RPMI8226 (cell line): ENCODE measurements at places on chromosomes 2 and 18.

GRCh38 chr2:68561372-68561771, 82.0 kb upstream of the PROKR1 start:
- DNase-seq, result no peak

GRCh38 chr2:5365871-5366461, 326.2 kb upstream of the SOX11 start:
- peak; percentile 77 for DNase-seq

DNA sequence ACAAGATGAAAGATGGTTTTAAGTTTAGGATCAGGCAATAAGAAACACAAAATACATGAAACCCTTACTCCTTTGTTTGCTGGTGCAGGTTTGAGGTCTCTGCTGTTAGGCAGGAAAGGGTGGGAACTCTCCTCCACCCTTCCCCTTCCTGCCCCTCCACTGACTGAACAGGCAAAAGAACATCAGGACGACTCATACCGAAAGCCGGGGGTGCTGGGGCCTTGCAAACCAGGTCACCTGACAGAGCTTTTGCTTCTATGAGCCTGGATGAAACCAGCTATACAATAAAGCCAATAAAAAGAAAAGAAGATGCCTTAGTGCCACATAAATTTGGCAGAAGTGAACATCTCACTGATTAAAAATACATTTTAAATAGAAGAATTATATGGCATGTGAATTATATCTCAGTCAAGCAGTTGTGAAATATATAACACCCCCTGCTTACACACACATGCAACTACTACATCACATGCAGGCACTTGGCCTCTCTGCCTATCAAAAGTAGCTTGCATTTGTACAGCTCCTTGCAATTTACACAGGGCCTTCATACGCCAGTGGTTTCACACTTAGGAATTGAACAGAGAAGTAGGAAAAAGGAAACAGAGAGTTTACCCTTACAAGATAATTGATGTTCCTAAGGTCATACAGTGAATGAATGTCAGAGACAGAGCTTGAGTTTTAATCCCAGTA, 215.1 kb upstream of the TRIB2 start:
- no peak for DNase-seq

DNA sequence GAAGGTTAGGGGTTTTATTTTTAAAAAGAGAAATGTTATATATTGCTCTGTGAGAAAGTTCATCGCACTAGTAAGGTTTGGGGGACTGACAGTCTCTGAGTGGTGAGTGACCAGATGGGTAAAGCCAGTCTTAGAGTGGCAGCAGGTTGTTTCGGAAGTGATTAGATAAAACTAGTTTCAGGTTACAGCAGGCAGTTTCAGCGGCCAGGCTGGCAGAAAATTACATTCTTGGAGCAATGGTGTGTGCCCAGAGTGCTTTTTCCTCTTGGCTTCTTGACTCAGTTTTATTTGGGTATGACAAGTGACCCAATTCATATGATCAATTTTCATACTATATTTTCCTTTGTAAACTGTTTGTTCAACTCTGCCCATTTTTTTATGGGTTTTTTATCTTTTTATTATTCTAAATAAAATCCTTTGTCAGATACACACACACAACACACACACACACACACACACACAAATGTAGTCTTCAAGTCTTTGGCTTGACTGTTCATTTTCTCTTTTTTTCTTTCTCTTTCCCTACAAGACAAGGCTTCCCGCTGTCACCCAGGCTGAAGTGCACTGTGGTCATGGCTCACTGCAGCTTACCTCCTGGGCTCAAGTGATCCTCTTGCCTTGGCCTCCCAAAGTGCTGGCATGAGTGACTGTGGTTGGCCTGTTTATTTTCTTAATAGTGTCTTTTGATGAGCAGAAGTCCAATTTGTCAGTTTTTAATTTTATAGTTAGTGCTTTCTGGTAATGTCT, 30.9 kb downstream of the RALBP1 start:
- peak; percentile 9 for DNase-seq

DNA sequence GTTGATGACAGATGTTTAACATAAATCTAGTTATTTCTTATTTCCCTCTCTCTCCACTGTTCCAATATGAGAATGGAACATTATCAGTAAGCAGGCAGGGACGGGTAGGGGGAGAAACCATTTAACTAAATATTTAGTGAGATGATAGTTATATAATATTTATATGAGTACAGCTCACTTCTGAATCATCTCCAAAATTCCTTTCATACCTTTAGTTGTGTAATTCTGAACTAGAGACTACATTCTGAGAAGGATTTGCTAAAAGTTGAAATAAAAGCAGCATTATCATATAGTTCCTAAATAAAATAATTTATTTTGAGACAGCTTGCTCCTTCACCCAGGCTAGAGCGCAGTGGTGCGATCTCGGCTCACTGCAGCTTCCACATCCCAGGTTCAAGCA, 41.4 kb downstream of the B4GALT6 start:
- no peak for DNase-seq

GRCh38 chr18:43931439-43931838, 654.1 kb upstream of the SYT4 start:
- DNase-seq, result no peak

DNA sequence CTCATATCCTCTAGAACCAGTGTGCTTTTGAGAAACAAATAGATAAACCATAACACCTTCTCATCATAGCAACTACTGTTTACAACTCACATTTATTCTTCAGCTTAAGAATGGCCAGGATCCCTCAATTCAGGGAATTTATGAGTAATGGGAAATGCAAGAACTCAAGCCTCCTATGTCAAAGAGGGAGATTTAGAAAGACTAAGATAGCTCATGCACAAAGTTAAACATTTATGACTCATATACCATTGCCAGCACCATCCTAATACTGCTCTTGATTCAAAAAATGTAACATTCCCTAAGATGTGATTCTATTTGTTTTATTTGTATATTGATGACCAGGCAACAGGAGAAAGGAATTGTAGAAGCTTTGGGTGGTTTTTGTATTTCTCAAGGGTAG, 172.8 kb downstream of the CYP26B1 start:
- no peak for DNase-seq

- no peak for DNase-seq
Observed at GRCh38 chr18:7307526-7307925, 76.6 kb downstream of the LRRC30 start.

DNA sequence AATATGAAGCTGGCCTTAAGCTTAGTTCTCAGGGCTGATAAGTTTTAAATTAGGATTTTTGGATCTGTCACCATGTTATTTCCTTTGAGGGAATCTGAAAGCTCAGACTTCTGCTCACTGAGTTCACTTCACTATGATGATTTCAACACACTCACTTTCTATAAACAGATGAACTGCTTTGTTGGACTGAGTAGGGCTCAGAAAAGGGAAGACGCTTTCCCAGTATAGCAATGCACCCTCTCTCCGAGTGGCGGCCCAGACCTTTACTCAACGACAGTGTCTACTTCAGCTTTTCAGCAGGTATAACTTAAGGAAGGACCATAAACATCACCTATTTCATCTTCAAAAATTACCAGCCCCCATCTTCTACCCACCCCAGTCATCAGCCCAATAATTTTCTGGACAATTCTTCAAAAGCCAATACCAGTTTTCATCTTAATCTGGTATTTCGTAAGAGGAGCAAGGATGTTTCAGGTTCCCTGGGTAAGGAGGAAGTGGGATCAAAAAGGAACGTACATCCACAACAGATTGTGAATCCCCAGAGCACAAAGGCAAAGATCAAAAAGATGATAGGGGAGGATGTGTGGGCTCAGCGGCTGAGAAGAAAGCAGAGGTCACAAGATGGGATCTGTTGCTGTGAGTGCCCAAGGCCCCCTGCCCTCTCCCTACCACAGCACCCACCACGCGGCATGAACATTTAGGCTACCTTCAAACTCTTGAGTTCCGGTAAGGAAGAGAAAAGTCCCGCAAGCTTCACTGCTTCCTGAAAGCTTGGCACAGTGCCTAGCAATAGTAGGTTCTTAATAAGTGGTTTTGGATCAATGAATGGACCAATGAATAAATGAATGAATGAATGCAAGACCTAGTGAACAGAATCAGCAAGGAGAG, 41.9 kb downstream of the LPIN2 start:
- no peak for DNase-seq

GRCh38 chr2:101362316-101362715, 25.0 kb downstream of the CREG2 start:
- no peak for DNase-seq

DNA sequence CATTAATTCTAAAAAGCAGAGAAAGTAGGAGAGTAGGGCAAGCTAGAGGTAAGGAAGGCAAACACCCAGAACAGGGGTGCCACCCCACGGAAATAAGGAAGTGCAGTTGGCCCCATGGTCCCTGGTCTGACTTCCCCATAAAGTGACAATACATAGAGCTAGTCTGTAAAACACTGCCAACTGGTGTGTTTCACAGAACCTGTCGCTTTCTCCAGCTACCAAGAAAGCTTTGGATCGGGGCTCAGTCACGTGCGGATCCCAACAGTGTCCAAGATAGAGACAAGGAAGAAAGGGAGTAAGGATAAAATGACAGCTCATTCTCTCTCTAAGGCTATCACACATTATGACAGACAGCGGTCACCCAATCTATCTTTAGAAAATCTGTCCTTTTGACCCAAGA, 36.4 kb downstream of the TBC1D8 start:
- peak; percentile 22 for DNase-seq

- peak; percentile 65 for DNase-seq
Observed at GRCh38 chr2:216034065-216034464, 20.7 kb upstream of the MREG start.

- no peak for DNase-seq
Observed at GRCh38 chr2:121771976-121772742, 16.7 kb downstream of the TSN start.

- DNase-seq, result no peak
Observed at GRCh38 chr18:45503990-45504389, 111.3 kb upstream of the SLC14A2 start.

DNA sequence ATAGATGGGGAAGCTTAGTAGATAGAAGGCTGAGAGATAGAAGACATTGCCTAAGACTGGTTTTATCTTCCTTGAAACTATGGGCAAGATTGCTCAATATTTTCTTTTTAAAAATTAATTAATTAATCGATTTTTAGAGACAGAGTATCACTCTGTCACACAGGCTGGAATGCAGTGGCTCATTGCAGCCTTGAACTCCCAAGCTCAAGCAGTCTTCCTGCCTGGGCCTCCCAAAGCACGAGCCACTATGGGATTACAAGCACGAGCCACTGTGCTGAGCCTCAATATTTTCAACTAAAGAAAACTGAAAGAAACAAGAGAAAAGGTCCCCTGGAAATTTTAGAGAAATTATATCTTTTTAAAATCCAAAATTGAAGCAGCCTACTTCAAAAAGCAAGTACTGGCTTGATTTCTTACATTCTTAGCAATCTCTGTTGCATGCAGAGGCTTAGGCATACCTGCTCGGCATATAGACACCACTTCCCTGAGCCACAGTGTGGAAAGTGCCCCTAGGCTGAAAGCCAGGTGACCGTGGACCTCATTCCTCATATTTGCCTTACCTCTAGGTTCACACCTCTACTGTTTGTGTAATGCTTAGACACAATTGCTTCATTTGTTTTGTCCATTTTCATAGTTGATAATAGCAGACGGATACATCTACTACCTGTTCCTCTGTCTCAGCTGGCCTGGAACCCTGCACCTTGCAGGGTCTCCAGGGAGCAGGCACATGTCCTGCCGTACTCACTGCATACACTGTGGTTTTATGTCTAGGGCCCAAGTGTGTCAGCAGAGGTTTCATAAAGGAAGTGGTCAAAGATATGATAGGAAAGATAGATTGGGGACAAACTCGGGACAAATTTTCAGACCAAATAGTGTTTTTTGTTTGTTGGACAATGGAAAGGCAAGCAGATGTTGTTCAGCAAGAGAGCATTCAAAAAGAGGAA, 166.5 kb upstream of the ALPP start:
- peak; percentile 20 for DNase-seq

GRCh38 chr2:233699424-233700027, 6.8 kb downstream of the UGT1A6 start:
- DNase-seq, result no peak

GRCh38 chr2:8477552-8478470, 204.0 kb upstream of the ID2 start:
- peak; percentile 86 for DNase-seq

DNA sequence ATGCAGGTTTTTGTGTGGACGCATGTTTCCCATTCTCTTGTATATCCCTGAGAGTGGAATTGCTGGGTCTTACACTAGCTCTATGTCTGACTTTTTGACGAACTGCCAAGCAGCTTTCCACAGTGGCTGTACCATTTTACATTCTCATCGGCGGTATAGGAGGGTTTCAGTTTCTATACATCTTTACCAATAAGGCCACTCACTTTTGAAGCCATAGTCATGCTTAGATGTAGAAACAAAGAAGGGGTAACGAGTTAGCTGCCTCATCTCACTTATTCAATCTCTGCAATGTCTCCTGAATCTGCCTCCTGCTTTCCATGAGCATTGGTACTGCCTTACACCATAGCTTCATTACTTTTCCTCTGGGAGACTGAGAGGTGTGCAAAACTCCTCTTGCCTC, 47.4 kb downstream of the MMADHC start:
- DNase-seq, result no peak

GRCh38 chr2:60148716-60149115, 404.7 kb downstream of the BCL11A start:
- DNase-seq, result no peak

DNA sequence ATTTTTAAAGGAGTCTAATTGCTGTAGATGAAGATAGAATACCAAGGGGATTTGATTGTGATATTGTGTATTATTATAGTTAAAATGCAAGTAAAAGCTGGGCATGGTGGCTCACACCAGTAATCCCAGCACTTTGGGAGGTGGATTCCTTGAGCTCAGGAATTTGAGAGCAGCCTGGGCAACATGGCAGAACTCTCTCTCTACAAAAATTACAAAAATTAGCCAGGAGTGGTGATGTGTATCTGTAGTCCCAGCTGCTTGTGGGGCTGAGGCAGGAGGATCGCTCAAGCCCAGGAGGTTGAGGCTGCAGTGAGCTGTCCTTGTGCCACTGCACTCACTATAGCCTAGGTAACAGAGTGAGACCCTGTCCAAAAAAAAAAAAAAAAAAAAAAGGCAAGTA, 687.0 kb downstream of the NUP35 start:
- DNase-seq, result no peak

DNA sequence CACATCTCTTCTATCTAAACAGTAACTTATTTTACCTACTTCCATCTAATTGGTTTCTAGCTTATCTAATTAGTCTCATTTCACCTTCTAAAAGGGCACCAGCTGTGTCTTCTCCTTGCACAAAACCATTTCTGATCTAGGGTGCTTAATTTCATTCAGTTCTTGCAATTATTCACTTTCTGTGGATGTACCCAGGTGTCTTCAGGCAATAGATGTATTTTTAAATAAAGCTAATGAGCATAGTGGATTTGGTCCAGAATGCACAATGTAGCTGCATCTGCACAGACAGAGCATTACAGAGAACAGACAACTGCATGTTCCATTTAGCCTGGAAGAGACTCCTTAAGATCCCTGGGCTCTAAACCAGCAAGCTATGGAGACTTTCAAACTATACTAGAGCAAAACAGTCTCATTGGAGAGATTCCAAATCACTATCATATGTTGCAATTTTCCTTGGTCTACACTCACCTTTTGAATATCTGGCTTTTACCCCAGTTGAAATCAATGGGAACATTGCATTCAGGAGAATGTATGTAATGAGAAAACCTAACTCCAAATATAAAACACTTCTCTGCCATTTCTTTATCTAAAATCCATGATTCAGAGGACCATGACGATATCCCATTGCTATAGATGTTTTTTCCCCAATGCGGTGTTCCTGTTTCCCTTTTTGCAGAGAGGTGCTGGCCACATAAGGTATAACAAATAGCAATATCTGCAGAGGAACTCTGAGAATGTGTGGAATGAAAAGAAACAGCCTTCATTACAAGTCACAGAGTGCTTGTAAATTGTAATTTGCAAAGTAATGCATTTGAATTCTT, 3.5 kb upstream of the RFX8 start:
- DNase-seq, result no peak
